ENCODE measurements at places on chromosomes 1 and 21.

DNA sequence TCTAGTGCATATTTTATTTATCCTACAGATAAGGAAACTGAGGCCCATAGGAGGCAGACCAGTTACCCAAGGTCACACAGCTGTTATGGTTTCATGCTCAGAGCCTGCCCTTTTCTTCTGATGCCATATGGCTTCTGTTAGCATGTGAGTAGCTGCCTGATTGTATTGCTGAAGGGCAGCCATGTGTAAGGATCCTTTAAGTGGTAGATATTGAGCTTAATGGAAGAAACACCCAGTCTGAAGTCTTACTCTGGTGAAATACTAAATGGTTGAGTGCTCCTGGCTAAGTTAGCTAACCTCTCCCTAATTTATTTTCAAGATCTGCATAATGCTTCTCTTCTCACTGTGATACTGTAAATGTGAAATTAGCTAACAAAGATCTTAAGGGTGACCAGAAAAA, 30.9 kb downstream of the ADAMTS5 start:
- no peak overlapping the region for H3K4me3 ChIP-seq
- H3K4me1 ChIP-seq, result peaks cover 5% of the 10 kb centered on the region
- no peaks in the 10 kb centered on the region for H3K27me3 ChIP-seq
- no peaks in the 10 kb centered on the region for H3K36me3 ChIP-seq
- no peak overlapping the region for H3K27ac ChIP-seq

GRCh38 chr1:2046174-2046917, 3.9 kb upstream of the PRKCZ start:
- DNase-seq, result no peak
- H3K4me3 ChIP-seq, result no peak overlapping the region
- H3K27ac ChIP-seq, result no peak overlapping the region
- no peaks in the 10 kb centered on the region for H3K36me3 ChIP-seq
- peaks cover 5% of the 10 kb centered on the region for H3K4me1 ChIP-seq

DNA sequence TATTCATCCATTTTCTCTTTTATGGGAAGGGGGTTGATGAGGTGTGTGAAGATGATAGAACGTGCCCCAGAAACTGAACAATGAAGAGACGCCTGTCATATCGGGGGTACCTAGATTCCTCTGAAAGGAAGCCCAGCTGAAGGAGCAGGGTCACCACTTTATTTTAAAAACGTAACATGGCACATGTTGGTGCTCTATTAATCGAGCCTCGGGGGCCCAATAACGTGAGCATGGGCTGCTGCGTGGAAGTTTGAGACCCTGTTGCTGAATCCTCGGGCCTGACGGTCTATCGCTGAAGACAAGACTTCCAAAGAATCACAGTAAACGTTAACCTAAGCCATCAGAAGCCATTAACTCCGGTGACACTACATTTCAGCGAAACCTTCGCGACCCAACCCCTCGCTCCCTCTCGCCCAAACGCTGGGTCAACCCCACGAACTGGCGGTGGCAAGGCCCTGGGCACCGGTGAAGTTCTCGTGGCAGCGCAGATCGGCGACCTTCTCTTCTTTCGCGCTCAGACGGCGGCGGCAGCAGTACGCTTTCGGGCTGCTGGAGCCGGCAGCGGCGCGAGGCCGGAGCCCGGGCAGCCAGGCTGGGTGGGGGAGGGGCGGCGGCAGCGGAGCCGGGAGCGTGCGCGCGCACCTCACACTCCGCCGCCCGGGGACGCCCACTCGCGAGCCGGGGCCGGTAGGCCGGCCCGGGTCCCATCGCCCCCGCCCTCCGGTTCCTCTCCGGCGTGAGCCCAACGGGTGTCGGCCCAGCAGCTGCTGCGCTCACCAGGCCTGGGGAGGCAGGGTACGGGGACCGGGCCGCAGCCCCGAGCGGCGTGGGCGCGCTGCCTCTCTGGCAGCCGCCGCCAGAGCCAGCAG, 838 bp upstream of the MAN1A2 start:
- H3K4me1 ChIP-seq, result peaks cover 37% of the 10 kb centered on the region
- peak; percentile 75 for DNase-seq
- peak overlapping the region; percentile 92 for H3K27ac ChIP-seq
- no peaks in the 10 kb centered on the region for H3K27me3 ChIP-seq
- peak overlapping the region; percentile 90 for H3K4me3 ChIP-seq
- no peaks in the 10 kb centered on the region for H3K36me3 ChIP-seq

DNA sequence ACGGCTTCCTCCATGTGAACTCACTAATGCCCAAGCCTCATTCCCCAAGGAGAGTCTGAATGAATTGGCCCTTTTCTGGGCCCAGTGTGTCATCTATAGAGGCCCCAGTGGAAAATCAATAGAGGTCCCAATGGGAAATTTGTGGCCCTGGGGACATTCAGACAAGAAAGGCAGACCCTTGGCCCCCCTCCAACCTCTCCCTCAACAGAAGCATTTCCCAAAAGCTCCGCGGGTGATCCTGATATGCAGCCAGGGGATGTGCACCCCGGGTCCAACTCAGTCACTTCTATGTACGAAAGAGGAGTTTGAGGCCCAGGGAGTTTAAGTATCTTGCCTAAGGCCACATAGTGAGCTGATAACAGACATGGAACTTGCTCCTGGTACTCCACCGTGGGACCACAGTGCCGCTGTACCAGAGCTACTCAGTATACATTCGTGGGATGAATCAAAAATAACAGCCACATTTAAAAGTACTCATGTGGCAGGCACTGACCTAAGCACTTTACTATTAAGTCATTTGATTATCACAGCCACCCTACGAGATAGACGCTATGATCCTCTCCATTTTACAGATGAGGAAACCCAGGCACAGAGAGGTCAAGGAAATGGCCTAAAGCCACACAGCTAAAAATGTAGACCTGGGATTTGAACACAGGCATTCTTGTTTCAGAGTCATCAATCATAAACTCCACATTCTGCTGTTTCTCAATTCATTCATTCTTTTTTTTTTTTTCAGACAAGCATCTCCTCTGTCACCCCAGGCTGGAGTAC, 8.5 kb downstream of the EPHA2 start:
- peaks cover 20% of the 10 kb centered on the region for H3K27me3 ChIP-seq
- no peaks in the 10 kb centered on the region for H3K36me3 ChIP-seq
- peak overlapping the region; percentile 80 for H3K27ac ChIP-seq
- peaks cover 45% of the 10 kb centered on the region for H3K4me1 ChIP-seq
- H3K4me3 ChIP-seq, result no peak overlapping the region

- no peak overlapping the region for H3K4me3 ChIP-seq
- no peaks in the 10 kb centered on the region for H3K27me3 ChIP-seq
- no peak overlapping the region for H3K27ac ChIP-seq
- H3K4me1 ChIP-seq, result no peaks in the 10 kb centered on the region
Measured at GRCh38 chr1:169340882-169341281, 26.7 kb downstream of the NME7 start.

DNA sequence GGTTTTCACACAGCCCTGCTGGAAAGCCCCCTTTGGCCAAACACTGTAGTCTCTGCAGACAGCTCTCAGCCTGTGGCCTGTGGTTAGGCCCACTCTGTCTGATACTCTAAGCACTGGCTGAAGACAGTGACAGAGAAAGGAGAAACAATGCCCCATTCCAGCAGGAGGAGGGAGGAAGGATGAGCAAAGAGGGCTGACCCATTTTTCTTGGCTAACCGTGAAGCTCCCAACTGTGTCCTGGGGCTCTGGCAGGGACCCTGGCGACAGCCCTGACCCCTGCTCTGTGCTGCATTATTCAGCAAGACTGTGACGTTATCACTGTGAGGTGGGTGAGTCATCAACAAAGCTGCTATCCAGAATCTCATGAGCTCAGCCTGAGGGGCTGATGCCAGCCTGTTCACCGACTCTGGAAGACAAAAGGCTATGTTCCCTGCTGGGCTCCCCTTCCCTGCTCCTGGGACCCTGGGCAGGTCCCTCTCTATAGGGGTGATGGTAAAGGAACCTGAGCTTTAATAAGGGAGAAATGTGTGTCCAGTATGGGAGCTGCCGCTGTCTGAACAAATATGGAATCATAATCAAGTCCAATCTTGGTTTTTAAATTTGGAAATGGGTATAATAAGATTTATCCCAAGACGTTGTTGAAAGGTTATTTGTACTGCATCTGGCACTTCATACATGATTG, 107.0 kb downstream of the RHOU start:
- peak; percentile 28 for DNase-seq
- H3K36me3 ChIP-seq, result no peaks in the 10 kb centered on the region
- no peaks in the 10 kb centered on the region for H3K27me3 ChIP-seq
- no peaks in the 10 kb centered on the region for H3K4me1 ChIP-seq
- H3K4me3 ChIP-seq, result no peak overlapping the region
- no peak overlapping the region for H3K27ac ChIP-seq

DNA sequence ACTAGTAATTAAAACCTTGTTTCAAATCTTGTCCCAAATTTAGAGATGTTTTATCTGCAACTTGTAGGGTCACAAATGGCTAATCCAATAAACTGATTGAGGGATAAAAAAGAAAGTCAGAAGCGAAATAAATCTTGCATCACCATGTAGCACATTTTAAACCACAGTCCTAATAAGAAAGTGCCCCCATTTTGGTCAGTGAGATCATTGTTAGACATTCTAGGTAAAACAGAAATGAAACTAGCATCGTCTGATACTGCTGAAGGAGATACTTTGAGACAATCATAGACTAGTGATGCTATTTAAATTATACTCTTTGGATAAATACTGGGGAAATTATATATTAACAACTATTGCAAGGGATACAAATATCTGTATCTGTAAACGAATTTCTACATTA, 247.9 kb downstream of the AMY1C start:
- no peaks in the 10 kb centered on the region for H3K4me1 ChIP-seq
- no peaks in the 10 kb centered on the region for H3K36me3 ChIP-seq
- no peak overlapping the region for H3K4me3 ChIP-seq

DNA sequence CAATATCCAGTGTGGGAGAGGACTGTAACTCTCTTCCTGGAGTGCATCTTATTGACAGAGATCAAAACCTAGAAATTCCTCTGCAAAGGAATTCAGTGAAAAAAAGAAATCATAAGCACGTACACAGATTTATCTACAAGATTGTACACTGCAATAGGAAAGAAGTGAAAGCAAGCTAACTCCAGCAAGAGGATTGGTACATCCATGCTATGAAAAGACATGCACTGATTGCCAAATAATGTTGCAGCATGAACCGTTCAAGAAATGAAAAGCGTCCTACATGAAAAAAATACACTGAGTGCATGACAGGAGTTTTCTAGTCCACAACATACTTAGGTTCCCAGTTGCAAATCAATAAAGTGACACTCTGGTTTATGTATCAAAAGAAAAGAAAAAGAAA, 1.9 kb upstream of the MGST3 start:
- no peak for DNase-seq
- peaks cover 27% of the 10 kb centered on the region for H3K4me1 ChIP-seq
- H3K4me3 ChIP-seq, result no peak overlapping the region
- no peaks in the 10 kb centered on the region for H3K36me3 ChIP-seq

DNA sequence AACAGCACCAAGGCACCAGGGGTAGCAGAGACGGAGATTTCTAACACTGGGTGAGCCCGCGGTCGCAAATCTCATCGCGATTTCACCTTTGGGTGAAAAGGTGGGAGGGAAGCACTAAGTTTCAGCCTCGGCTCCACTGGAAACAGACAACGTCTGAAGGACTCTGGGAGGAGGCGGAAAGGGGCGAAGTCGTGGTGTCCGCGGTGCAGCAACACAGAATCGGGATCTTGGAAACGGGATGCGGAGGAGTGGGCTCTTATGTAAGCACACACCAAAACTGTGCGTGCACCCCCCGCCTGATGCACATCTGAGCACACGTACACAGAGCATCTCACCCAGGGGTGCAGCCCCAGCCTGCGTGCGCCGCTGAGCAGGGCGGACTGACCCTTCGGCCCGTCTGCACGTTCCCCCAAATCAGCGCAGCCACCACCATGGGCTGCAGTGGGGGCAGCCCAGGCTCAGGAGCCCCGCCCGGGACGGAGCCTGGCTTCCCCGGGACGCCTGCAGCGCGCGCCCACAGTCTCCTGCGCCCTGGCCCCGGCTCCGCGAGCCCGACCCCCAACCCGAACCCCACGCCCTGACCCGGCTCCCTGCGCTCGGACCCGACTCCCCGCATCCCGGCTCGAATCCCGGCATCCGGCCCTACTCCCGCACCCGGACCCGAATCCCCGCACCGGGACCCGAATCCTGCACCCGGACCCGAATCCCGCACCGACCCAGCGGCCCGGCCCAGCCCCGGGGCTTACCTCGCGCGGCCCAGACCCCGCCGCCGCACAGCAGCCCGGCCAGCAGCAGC, 670 bp downstream of the CLSTN1 start:
- H3K27ac ChIP-seq, result peak overlapping the region; percentile 61
- H3K27me3 ChIP-seq, result no peaks in the 10 kb centered on the region
- H3K4me3 ChIP-seq, result peak overlapping the region; percentile 89
- H3K4me1 ChIP-seq, result peaks cover 32% of the 10 kb centered on the region
- no peaks in the 10 kb centered on the region for H3K36me3 ChIP-seq

DNA sequence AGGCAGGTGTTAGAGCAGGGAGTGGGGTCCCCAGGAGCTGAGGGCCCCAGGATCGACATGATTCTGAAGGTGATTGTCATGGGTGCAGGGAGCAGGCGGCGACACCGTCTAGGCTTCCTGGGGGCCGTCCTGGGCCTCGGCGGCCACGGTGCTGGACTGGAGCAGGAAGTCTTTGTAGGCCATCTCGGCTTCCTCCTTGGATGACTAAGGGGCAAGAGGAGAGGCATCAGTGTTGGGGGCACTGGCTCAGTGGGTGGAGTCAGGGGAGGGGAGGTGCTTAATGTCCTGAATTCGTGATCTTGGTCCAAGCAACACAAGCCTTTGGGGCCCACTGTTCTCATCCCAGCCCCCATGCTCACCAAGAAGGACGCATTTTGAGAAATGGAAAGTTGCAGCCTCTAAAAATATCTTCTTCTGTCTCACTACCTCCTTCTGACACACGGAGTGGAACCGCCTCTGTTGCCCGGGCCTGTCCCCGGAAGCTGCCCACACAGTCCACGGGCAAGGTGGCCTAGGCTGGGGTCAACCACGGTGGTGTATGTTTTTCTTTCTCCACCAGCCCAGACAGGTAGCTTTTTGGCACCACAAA, 8.6 kb upstream of the FCMR start:
- peaks cover 4% of the 10 kb centered on the region for H3K4me1 ChIP-seq
- no peak overlapping the region for H3K4me3 ChIP-seq
- DNase-seq, result no peak
- H3K27me3 ChIP-seq, result no peaks in the 10 kb centered on the region
- no peak overlapping the region for H3K27ac ChIP-seq

DNA sequence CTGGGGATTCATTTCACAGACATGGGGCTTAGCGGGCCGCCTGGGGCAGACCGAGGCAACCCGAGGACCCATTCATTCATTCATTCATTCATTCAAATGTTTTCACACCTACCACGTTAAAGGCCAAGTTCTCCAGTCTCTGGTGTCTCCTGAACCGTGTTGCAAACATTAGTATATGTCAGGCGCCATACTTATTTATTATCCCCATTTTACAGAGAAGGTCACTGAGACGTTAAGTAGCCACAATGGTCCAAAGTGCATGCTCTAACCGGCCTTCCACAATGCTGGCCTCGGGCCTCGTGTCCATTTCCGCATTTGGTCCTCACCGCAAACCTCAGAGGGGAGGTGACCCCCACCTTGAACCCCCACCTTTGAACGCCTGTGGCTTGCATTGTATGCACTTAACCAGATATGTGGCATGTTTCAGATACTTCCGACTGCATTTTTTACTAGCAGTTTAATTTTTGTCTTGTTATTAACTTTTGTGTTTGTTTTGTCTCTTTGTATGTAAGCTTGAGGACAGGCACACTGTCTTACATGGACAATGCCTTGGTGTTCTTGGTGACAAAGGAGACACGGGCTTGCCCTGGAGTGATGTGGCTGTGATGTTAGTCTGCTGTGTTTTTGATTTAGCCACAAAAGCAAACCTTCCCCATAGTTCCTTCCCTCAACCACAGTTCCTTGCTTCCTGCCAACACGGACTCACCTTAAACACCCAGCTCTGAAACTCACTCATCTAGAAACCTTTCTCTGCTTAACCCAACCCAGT, 1.2 kb upstream of the IFFO2 start:
- no peak for DNase-seq
- no peaks in the 10 kb centered on the region for H3K27me3 ChIP-seq
- H3K4me3 ChIP-seq, result peak overlapping the region; percentile 85
- H3K27ac ChIP-seq, result no peak overlapping the region

Data from gastrocnemius medialis (tissue), 4 donors.